ENCODE measurements at places on chromosomes 5 and 9. TPM values are rescaled to one million over a fixed set of nuclear protein-coding genes. Genes with fewer than 3 reads are reported as not detected.

DNA sequence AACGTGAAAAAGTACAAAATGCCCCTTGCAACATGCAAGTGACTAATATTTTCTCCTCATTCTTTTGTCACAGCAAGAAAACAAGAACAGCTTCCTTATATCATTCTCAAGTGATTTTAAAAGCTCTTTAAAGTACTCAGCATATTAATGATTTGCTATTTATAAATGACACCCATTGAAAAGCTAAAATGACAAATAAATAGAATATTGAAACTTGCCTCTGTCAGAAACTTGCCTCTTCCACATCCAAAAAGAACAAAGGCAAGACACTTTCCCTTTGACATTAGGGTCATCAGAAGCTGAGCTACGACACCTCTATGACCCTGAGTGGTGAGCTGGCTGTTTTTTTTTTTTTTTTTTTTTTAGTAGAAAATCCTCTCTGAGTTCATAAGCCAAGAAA, 339.6 kb upstream of the ITGA1 start:
- DNase-seq, result no peak

The TAF11L5 gene
- not detected for total RNA-seq

The COL15A1 gene
- 58.3 TPM for total RNA-seq

- DNase-seq, result no peak
Measured at GRCh38 chr5:96087939-96088338, 126.3 kb upstream of the ELL2 start.

GRCh38 chr9:104820336-104820735, 56.4 kb downstream of the NIPSNAP3B start:
- no peak for DNase-seq

The GHR gene
- 14.7 TPM for total RNA-seq

The IFNA13 gene
- not detected for total RNA-seq

The CCL27 gene
- total RNA-seq, result not detected

DNA sequence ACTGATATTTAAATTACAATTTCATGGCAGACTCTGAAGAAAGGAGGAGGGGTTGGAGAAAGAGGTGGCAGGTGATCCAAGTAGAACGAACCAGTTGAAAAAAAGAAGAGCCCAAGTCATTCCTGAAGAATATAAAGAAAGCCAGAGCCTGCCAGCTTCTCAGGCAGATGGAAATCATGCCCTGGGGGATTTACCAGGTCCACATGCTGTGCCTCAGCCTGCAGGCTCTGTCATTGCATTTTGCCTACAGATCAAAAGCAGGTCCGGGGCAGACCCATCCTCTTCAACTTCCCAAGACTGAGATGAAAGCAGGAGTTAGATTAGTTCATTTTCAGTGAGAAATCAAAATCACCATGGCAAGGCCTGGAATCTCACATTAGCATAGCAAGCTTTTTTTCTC, 48.5 kb downstream of the GDNF start:
- DNase-seq, result no peak

GRCh38 chr5:89003563-89004036, 120.6 kb upstream of the MEF2C start:
- DNase-seq, result peak; percentile 27

GRCh38 chr9:71646131-71646530, 122.2 kb downstream of the CEMIP2 start:
- DNase-seq, result no peak

- no peak for DNase-seq
Measured at GRCh38 chr5:36417221-36417620, 115.5 kb upstream of the RANBP3L start.

The NRG2 gene
- 1.9 TPM for total RNA-seq

DNA sequence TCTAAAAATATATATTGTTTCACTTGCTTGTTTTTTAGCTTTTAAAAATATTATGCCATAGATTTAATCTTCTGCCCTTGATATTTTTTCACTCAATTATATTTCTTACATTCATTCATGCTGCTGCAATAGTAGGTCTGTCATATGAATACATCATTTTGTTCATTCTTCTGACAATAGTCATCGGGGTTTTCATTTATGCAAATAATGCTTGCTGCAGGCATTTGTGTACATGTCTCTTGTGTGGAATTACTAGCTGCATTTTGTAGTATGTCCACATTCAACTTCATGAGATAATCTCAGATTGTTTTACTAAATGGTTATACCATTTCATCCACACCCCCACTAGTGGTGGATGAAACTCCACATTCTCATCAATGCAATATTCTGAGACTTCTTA, 5.3 kb upstream of the PLPP1 start:
- DNase-seq, result no peak

GRCh38 chr5:171149333-171149732, 159.7 kb upstream of the TLX3 start:
- no peak for DNase-seq

DNA sequence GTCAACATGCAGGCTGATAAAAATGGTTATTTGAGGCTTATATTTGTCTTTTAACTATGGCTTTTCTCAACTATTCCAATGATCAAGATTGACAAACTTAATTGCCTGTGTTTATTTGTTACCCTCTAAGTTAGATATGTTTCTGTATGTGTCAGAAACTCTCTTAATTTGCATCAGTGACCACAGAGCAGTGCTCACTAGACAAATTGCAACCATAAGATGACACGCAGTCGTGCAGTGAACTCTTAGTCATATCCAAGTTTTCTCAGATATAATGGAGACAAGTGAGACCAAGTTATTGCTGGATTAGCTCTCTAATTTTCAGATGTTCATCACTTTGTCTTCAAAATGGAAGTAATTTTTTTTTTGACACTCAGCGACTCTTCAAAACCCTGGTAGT, 342.2 kb upstream of the RFX3 start:
- DNase-seq, result no peak

DNA sequence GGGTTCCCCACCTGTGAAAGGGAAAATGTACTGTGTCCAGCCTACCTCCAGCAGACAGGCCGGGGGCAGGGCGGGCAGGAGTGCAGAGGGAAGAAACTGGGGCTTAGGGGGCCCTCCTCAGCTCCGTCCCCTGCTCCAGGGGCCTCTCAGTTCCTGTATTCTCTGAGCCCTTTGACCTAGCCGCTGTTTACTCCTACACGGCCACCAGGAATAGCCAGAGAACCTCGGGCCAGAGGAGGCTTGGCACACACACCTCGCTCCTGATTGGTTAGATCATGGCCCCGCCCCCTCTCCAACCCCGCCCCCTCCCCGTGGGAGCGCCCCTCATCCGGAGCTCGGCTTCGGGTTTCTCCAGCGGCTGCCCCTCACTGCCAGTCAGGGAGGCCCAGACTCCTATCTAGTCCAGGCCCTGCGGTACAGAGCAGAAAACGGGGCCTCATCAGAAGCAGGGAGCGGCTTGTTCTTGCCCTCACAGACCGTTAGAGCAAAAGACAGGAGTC, 2.2 kb downstream of the ST6GALNAC6 start:
- peak; percentile 84 for DNase-seq

GRCh38 chr9:134138292-134138691, 2.4 kb downstream of the WDR5 start:
- no peak for DNase-seq

DNA sequence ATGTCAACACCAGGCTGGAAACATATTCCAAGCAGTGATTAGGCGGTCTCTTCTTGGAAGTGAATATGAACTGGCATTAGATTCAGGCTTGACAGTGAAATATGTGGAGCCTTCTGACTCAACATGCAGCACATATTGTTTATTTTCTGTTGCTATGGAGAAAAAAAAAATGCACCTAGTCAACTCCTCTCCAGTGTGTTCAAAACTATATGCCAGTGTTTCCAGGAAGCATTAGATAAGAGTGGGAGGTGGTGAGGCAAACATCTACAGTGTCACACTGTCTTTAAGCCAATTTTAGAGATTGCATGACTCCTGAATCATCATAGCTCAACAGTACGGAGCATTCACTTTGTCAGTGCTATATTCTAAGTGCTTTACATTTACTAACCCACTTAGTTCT, 117.9 kb downstream of the HCN1 start:
- no peak for DNase-seq

- DNase-seq, result no peak
Measured at GRCh38 chr5:53133020-53133419, 23.5 kb upstream of the MOCS2 start.

DNA sequence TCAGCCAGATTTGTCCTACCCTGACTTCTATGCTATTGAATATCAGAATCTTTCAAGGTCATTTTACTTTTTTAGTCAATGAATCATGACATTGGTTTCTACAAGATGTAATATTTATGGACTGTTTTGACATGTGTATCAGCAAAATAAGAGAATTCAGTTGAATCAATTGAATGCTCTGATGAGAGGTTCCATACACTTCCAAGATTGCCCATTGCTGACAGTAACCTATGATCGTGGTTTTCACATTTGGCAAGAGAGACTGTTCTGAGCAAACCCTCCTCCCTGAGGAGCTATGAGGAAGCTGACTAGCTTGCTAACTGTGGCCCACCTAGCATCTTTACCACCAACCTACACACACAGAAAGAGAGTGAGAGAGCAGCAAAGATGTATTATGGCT, 56.7 kb upstream of the FST start:
- no peak for DNase-seq

The WNT8A gene
- not detected for total RNA-seq

The INSL4 gene
- total RNA-seq, result not detected

DNA sequence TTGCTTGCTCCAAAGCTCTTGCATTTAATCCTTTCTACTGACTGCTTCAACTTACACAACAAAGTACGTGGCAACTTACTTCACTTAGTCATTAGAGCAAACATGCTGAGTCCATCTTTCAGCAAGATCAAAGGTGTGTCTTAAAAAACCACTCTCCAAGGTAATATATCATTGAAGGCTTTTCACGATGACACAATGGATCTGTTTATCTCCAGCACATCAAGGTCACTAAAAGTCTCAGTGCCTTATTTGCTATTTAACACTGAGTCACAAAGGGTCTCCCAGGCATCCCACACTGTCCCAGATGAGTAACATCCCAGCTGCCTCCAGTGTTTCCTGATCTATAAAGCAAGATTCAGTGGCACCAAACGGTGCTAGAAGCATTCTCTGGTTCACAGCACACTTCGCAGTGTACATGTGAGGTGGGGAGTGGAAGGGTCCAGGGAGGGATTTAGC, 3.7 kb upstream of the CLK4 start:
- no peak for DNase-seq

DNA sequence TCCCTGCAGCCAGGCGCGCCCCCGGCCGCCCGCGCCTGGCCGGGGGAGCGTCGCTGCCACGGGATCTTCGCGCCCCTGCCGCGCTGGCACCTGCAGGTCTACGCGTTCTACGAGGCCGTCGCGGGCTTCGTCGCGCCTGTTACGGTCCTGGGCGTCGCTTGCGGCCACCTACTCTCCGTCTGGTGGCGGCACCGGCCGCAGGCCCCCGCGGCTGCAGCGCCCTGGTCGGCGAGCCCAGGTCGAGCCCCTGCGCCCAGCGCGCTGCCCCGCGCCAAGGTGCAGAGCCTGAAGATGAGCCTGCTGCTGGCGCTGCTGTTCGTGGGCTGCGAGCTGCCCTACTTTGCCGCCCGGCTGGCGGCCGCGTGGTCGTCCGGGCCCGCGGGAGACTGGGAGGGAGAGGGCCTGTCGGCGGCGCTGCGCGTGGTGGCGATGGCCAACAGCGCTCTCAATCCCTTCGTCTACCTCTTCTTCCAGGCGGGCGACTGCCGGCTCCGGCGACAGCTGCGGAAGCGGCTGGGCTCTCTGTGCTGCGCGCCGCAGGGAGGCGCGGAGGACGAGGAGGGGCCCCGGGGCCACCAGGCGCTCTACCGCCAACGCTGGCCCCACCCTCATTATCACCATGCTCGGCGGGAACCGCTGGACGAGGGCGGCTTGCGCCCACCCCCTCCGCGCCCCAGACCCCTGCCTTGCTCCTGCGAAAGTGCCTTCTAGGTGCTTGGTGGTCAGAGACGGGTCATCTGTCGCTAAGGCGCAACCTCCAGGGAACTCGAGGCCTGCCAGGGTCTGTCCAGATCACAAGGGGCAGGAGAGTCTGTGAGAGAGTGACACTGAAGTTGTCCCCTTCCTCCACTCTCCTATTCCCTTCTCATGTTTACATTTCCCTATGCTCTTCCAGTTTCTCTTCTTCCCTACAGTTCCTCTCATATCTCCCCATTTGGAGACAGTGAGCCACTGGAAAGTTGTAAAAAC, 1.3 kb downstream of the GPR150 start:
- DNase-seq, result peak; percentile 62

- DNase-seq, result no peak
Measured at GRCh38 chr5:3384531-3384930, 211.1 kb upstream of the IRX1 start.

DNA sequence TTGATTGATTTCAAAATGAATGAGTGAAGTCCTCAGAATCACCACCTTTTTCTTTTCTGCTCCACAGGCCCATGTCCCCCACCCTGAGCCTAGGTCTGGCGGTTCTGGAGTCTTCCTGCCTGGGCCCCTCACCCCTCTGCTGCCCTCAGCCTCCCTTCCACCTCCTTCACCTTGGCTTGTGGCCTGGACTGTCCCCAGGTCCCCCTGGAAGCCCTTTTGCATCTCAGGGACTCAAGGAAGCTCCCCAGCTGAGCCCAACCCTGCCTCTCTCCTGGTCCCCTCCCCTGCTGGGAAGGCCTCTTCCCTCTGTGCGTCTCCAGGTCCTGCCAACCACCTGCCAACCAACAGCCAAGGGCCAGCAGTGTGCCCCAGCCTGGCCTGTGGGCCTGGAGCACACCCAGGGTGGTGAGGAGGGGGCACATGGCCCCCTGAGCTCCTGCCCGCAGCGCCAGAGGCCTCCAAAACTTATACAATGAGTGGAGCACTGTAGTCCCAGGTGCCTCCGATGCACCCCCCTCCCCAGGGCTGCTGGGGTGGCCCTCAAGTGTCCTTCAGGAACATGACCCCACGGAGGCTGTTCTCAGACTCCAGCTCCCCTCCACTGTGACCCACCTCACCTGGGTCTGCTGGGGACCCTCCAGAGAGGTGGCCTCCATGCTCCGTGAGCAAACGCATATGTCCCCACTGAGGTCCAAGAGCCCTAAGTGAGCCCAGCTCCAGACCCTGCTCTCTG, 20.3 kb downstream of the GLT6D1 start:
- DNase-seq, result no peak

DNA sequence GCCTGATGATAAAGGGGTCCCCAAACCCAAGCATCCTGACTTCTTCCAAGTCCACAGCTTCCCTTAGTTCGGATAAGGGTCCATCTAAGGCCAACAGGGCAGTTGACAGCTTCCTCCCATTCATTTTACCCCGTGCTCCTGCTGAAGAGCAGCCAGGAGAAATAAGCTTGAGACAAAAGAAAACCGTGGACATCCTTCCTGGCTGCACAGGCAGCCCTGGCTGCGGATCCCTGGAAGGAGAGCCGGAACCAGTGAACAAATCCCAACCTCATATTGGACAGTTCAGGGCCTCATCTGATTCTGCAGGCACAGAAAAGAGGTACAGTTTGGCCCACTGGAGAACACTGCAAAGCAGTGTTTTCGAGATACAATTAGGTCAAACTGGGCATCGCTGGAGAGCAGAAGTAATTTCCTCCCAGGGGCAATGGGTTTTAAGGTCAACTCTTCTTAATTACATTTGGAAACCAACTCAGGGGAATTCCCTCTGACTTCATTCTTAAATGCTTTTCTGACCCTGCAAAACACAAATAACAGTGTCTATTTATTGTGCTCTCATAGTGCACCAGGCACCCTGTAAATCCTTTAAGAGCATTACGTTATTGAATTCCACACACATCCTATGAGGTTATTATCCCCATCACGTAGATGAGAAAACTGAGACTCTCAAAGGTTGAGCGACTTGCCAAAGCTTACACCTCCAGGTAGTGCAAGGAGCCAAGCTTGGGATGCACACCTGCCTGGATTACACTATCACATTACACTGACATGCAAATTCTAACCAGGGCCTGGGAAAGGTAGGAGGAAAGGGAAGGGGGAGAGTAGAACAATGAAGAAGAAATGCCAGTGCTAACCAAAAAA, 21.2 kb downstream of the ADAM19 start:
- peak; percentile 3 for DNase-seq

GRCh38 chr9:93261735-93262523, 78.0 kb downstream of the WNK2 start:
- peak; percentile 67 for DNase-seq

GRCh38 chr5:166713295-166713694, 1578.2 kb upstream of the WWC1 start:
- DNase-seq, result no peak
